ENCODE measurements at places on chromosomes 12 and 14. TPM values are rescaled to one million over a fixed set of nuclear protein-coding genes. Genes with fewer than 3 reads are reported as not detected.

GRCh38 chr14:66827182-66827581 is 319.2 kb downstream of the GPHN start:
- H3K4me1 ChIP-seq, result no peaks in the 10 kb centered on the region
- no peak overlapping the region for H3K4me3 ChIP-seq
- no peaks in the 10 kb centered on the region for H3K36me3 ChIP-seq
- no peak for DNase-seq

GRCh38 chr12:124302241-124302806 is 7.4 kb downstream of the RFLNA start:
- no peaks in the 10 kb centered on the region for H3K4me1 ChIP-seq
- H3K36me3 ChIP-seq, result no peaks in the 10 kb centered on the region
- H3K4me3 ChIP-seq, result no peak overlapping the region
- H3K27ac ChIP-seq, result no peak overlapping the region

DNA sequence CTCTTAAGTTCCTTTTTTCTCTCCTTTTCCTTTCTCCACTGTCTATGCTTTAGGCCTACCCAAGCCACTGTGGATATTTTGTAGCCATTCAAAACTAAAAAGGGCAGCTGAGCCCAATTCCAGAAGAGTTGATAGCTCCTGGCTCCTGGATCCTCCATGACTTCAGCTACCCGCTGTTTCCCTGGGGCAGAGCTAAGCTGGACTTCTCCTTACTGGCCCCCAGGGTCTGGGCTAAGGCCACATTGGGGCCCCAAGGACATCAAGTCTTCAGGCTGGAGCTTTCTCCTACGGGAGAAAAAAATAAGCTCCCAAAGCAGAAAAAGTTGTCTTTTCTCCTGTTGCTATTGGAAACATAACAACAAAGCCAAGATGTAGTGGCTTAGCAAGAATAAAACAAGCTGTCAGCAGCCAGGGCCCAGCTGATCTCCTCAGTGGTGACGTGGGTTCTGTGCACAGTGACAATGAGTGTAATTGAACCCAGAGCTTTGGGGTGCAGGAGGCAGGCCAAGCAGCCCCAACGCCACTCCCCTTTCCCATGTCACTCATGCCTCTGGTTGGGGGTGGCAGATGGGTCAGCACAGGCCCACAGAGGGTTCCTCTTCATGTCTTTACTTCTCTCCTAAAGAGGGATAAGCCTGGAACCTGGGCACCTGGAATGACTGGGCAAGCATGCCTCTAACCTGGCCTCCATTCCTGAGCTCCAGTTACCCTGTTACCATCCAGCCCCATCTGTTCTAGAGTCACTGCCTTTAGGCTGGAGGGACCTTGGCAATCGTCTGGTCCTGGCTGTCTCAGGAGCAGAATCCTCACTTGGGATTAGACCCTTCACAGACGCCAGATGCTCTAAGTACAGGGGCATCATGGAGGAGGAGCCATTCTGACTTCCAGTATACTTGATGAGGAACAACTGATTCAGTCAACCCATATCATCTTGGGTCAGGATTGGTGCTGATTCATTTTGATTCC is 171.2 kb downstream of the ZFP36L1 start:
- peaks cover 9% of the 10 kb centered on the region for H3K4me1 ChIP-seq
- no peak for DNase-seq
- no peaks in the 10 kb centered on the region for H3K36me3 ChIP-seq
- no peaks in the 10 kb centered on the region for H3K27me3 ChIP-seq
- H3K27ac ChIP-seq, result peak overlapping the region; percentile 21

DNA sequence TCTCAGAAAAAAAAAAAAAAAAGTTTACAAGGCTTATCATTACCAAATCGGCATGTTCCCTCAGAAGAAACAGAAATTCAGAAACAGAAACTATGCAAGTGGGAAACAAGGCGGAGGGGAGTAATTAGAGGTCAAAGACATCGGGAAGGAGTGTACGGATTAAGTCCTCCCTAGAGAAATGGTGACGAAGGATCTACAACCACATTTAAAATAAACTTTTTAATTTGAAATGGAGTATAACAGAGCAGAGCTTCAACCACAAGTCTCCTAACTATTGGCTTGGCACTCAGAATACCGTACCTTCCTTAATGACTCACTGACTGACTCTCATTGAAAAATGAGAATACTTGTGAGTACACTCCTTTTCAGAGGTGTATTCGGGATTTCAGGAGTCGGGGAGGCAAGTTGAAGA is 908 bp downstream of the ENTPD5 start:
- H3K27ac ChIP-seq, result peak overlapping the region; percentile 97
- peak overlapping the region; percentile 83 for H3K4me3 ChIP-seq
- peaks cover 19% of the 10 kb centered on the region for H3K4me1 ChIP-seq
- H3K27me3 ChIP-seq, result no peaks in the 10 kb centered on the region
- no peaks in the 10 kb centered on the region for H3K36me3 ChIP-seq

GRCh38 chr14:72247896-72248465 is 315.8 kb downstream of the RGS6 start:
- no peaks in the 10 kb centered on the region for H3K36me3 ChIP-seq
- no peaks in the 10 kb centered on the region for H3K27me3 ChIP-seq
- H3K4me1 ChIP-seq, result no peaks in the 10 kb centered on the region
- H3K4me3 ChIP-seq, result no peak overlapping the region
- H3K27ac ChIP-seq, result no peak overlapping the region
- DNase-seq, result no peak

DNA sequence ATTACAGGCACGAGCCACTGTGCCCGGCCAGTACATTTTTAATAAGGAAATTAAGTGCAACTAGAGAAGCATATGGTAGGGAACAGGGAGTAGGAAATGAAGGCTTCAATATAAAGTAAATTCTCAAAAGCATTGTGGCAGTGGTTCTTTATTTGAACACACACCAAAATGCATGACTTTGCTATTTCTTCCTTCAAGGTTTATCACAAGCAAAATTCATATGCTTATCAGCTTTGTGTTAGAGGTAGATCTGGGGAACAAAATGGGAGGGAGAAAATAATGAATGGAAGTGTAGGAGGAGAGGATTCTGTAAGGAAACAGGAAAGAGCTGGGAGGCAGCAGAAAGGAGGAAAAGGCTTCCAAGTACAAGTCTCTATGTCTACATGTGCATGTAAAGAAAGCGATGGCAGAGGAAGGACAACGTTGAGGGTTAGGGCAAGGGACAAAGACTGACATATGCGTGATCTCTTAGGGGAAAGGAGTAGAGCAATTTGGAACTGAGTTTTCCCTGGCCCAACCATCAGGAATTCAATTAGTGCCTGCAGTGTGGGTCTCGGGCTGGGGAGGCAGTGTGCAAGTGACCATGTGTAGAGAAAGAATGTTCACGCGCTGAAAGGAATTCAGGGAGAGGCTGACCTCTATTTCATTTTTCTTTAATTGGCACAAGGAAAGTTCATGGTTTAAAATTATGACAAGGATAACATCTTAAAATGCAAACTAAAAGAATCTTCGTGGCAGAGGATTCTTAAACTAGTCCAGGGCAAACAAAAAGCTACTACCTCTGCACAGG is 22.9 kb upstream of the RASSF8 start:
- DNase-seq, result no peak
- no peaks in the 10 kb centered on the region for H3K36me3 ChIP-seq
- H3K27ac ChIP-seq, result no peak overlapping the region
- H3K4me3 ChIP-seq, result no peak overlapping the region

DNA sequence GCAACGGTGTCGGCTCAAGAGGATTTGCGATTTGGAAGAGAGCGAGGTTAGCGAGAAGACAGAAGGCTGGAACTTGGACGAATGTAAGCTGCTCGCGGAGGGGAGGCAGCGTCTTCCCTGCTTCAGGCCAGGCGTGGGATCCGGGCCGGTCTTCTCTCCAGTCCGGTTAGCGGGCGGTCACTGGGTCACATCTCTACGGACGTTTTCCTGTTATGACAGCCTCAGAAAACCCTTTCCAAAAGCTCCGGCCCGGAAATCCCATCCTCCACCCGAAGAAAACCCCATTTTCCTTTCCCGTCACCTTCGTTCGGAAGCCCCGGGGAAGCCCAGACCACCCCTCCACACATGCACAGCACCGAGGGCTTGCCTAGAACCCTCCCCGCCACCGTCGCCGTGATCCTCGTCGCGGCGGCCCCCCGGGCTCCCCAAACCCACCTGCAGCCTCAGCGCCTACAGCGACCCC is 268 bp downstream of the NDUFB1 start:
- peak; percentile 73 for DNase-seq
- peaks cover 36% of the 10 kb centered on the region for H3K36me3 ChIP-seq
- peak overlapping the region; percentile 82 for H3K4me3 ChIP-seq
- H3K27me3 ChIP-seq, result no peaks in the 10 kb centered on the region
- peaks cover 36% of the 10 kb centered on the region for H3K4me1 ChIP-seq

DNA sequence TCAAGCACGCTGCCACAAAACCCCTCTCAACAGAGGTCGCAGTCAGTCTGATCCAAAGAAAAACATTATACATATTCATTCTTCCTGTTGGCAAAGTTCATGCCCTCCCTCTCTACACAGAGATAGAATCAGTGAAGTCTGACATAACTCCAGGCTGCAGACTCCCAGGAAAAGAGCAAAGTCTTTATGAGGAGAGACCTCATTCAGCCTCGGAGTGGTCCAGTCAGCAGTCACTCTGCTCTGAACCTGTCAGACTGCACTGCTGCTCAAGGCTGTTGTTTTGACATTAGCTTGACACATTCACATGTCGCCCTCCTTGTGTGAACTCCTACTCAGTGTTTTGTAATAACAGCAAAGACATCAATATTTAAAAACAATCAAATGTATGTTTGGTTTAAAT is 241.2 kb upstream of the G2E3 start:
- no peak for DNase-seq
- H3K4me3 ChIP-seq, result no peak overlapping the region
- H3K27ac ChIP-seq, result no peak overlapping the region
- H3K27me3 ChIP-seq, result no peaks in the 10 kb centered on the region
- H3K36me3 ChIP-seq, result no peaks in the 10 kb centered on the region
- no peaks in the 10 kb centered on the region for H3K4me1 ChIP-seq

DNA sequence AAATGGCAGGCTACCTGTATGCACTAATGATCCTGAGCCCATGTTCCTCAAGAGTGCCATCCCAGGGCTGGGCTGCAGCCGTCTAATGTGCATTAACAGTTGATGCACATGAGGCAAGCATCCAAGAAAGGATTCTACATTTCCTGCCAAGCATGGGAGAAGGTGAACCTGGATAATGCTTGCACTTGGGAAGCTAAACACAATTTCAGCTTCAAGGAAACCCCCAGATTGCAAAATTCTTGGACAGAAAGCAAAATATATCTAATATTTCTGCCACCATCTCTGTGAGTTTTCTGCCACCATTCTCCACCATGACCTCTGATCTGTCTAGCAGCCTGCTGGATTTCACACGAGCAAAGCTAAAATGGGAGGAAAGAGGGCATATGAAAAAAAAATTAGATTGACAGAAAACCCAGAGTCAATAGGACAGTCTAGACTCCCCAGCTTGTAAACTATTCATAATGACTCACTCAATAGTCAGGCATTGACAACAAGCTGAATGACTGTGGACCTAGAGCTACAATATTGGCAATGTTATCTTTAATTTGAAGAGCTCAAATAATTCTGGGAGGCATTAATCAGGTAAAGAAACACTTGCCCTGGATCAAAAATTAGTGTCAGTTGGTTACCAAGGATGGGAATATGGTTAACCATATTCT is 91.9 kb upstream of the BCL2L14 start:
- H3K27me3 ChIP-seq, result no peaks in the 10 kb centered on the region
- H3K27ac ChIP-seq, result no peak overlapping the region
- H3K36me3 ChIP-seq, result no peaks in the 10 kb centered on the region

PNMA1 gene
- total RNA-seq, result 33.5 TPM

LRRIQ1 gene
- total RNA-seq, result 0.41 TPM

SALL2 gene
- 15.0 TPM for total RNA-seq

TMEM132C gene
- total RNA-seq, result 3.5 TPM

All from sigmoid colon (tissue), 7 donors.